Stimulated activated CD4-positive, alpha-beta T cell treated with anti-CD3 and anti-CD28 coated beads, TNF-alpha, amount 100 ng/mL, for 4 hours (primary cell): ENCODE measurements at places on chromosomes 1 and 21.

- no peak for DNase-seq
Measured at GRCh38 chr1:41576620-41577019, 92.1 kb upstream of the EDN2 start.

- DNase-seq: peak; percentile 27
Measured at GRCh38 chr1:155044812-155045657, 6.1 kb upstream of the ADAM15 start.

- DNase-seq: no peak
Measured at GRCh38 chr1:52825868-52826267, 16.7 kb upstream of the ZYG11A start.

GRCh38 chr1:194309697-194310096 lies 1123.3 kb upstream of the B3GALT2 start:
- no peak for DNase-seq

GRCh38 chr1:159707472-159708260 lies 6.7 kb downstream of the CRP start:
- DNase-seq: no peak

- no peak for DNase-seq
Measured at GRCh38 chr21:26595971-26596370, 22.9 kb upstream of the CYYR1 start.

- no peak for DNase-seq
Measured at GRCh38 chr1:2257245-2257627, 29.1 kb downstream of the SKI start.

GRCh38 chr1:81912383-81912782 lies 111.6 kb downstream of the ADGRL2 start:
- DNase-seq: no peak

DNA sequence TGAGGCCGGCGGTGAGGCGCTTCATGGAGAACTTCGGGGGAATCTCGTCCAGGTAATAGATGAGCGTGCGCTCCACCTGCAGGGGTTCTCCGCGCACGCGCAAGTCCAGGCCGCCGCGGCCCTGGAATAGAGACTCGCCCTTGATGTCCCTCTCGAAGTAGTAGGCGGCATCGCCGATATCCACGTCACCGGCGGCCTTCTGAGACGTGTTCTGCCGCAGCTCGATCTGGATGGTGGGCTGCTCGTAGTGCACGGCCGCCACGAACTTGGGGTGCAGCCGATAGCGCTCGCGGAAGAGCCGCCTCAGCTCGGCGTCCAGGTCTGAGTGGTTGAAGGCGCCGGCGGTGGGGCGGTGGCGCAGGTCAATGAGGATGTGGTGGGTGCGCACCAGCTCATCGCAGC lies 726 bp downstream of the TACSTD2 start:
- no peak for DNase-seq

DNA sequence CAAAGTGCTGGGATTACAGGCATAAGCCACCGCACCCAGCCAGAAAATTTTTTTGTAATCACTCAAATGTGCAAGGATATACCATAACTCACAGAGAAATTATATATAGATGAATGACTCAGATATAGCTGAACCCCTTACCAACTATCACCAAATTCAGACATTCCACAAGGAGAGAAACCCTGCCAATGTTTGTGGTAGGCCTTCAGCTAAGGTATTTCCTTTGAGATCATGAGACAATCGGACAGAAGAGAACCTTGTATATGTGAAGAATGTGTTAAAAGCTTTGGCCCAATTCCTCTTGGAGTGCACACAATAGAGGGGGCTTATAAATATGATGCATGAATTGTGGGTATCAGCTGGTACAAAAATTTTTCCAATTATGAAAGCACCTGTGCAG lies 50.7 kb downstream of the ZNF684 start:
- no peak for DNase-seq

GRCh38 chr1:25572708-25573590 lies 29.5 kb downstream of the LDLRAP1 start:
- DNase-seq: no peak

DNA sequence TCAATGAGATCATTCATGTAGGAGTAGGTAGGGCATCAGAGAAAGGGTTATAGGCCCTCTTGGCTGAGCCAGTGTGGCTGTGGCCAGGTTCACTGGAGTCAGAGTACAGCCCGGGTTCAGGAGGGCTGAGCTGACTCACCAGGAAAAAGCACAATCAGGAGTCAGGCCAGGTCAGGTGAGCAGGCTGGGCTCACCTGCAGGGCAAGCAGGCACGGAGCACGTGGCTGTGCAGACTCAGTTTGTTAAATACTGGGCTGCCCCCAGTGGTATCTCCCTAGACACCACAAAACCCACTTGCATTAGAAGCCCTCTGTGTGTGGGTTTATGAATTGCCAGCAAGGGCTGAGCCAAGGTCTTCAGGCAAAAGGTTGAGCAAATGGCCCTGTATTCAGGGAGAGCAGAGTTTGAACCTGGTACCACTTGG lies 122.1 kb upstream of the SERBP1 start:
- DNase-seq: no peak

DNA sequence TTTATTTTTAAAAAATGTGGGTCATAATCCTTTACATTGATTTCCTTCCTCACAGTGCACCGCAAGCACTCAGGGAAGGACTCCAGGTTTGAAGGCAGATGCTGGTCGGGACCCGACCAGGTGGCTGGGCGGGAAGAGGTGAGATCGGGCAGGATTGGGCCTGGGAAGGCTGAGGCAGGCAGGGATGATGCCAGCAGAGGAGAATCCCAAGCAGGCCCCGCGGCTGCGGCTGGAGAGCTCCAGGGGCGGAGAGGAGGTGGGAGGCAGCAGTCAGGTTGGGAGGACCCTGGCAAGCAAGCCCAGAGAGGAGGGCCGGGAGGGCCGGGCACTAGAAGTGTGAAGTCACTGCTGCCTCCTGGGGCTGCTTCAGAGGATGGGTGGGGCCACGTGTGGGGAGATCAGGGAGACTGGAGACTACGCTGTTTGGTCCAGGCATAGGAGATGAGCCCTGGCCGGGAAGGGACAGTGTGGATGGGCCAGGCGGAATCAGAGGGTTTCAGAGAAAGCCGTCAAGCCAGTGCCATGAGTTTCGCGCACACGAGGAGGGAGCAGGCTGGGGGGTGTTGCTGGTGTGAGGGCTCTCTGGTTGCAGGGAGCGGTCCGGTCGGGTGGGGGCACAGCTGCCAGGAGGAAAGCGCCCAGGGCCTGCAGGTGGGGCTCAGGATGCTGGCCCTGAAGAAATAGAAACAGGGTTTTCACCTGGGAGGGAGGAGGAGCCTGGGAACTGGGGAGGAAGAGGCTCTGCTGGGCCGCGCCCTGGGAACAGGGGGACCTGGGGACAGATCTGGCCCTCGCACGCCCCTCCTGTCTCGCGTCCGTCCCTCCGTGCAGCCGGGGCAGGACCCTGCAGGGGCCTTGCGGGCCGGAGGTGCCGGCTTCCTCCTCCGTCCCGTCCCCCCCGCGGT lies 888 bp upstream of the COL18A1 start:
- DNase-seq: no peak

GRCh38 chr21:33762803-33763581 lies 120.7 kb downstream of the ITSN1 start:
- DNase-seq: no peak

DNA sequence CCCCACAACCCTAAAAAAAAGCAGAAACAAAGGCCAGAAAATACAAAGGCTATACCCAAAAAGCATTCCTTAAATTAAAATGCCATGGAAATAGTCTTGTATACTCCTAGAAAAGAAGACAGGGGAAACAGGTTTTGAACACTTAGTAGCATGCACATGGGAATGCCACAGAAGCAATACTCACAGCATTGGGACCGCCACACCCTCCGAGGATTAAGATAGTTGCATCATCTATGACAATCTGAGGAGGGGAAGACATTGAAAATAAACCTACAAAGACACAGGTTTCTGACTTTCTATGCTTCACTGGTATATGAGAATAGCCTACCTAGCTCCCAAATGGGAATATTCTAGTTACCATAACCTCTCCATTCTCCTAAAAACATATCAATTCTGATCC lies 15.9 kb upstream of the CPLANE2 start:
- DNase-seq: no peak
